Frontal cortex (tissue), 4 donors: ENCODE measurements at places on chromosomes 5 and 9. TPM values are rescaled to one million over a fixed set of nuclear protein-coding genes. Genes with fewer than 3 reads are reported as not detected.

GRCh38 chr5:67246108-67246507, 49.5 kb upstream of the CD180 start:
- peak; percentile 20 for DNase-seq

DNA sequence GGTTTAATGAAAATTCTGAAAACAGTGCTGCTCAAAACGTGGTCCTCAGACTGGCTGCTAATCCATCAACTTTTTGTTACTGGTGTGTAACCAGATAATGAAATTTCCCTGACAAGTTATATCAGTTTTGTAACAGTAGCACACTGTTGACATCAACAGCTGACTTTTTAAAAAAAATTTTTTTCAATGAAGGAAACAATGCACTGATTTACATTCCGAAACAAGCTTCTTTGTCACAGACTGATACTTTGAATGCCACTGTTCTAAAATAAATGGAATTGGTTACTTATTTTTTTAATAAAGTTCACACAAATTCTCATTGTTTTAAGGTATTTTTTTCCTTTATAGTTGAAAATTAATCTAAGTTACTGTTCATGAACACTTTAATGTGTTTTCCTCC, 169.1 kb downstream of the NIPBL start:
- no peak for DNase-seq

DNA sequence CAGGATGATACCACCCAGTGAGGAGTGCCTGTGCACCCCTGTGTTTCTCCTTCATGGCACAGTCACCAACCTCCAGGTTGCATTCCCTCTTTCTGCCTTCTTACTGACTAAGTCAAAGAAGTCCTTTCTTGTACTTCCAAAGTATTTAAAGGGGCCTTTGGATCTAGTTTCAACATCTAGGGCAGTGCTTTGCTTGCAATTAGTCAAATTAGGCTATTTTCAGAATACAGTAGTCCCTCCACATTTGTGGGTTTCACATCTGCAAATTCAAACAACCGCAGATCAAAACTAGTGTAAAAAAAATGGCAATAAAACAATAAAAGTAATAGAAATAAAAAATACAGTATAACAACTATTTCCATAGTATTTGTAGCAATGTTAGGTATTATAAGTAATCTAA, 333.9 kb upstream of the SEMA6A start:
- DNase-seq, result no peak

Gene LYSMD3
- total RNA-seq, result 21.6 TPM

DNA sequence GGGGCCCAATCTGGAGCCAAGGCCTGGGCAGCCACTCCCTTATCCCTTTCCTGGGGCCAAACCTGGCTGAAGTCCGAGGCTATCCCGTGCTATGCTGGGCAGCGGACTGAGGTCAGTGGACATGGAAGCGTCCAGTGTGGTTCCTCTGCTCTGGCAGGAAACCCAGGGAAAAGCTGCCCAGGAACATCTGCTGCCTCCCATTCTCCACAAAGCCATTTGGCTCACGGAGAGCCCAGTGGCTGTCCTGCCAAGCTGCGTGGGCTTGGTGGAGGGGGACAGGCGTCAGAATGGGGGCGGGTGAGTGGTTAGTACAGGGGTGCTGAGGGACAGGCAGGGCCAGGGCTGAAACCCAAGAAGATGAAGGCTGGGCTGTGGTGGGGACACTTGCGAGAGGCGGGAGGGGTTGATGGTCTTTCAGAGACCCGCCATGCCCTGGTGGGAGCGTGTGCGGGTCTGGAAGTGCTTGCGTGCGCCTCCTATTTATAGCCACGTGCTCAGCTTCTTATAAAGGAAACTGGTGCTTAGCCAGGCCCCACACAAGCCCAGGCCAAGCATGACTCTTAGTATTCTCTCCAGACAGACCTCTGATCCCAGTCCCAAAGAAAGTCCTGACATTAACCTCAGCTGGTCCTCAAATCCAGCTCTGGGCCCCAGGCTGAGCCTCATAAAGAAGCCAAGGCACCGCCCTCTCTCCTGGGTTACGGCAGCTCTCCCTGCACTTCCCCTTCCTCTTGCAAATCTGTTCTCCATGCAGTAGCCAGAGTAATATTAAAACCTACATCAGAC, 9.4 kb upstream of the SLC6A7 start:
- DNase-seq, result peak; percentile 48

DNA sequence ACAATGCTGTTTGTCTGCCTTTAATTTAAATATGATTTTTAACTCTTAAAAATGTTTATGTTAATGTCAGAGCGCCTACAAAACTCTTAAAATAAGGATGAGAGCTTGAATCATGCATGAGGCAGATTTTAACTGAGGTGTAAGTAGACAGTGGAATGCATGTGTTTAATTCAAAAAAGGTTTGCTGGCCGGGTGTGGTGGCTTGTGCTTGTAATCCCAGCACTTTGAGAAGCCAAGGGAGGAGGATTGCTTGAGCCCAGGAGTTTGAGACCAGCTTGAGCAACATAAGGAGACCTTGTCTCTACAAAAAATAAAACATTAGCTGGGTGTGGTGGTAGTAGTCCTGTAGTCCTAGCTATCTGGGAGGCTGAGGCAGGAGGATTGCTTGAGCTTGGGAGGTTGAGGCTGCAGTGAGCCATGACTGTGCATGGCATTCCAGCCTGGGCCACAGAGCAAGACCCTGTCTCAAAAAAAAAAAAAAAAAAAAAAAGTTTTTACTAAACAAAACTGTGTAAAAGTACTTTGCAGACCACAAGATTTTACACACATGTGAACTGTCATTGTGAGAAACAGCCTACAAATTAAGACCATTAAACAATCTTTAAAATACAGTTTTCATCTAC, 21.1 kb downstream of the NDST1 start:
- DNase-seq, result no peak

Gene URM1
- 17.9 TPM for total RNA-seq

Gene DNAJA1
- total RNA-seq, result 250 TPM

DNA sequence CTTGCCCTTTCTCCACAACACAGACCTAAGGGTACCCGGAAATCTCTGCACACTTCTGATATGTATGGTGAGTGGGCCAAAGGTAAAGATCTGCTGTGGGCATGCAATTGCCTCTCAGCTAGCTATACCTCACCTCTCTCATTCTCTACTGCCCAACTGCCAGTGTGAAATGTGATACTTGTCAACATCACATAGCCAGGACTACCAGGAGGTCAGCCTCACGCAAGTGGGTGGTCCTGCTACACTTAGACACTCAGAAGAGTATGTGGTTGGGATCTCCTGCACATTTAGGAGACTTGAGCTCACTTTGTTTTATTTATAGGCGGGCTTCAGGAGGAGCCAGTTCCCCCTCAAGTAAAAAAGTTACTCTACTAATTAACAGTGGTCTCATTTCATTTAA, 88.0 kb upstream of the MAN2A1 start:
- no peak for DNase-seq

DNA sequence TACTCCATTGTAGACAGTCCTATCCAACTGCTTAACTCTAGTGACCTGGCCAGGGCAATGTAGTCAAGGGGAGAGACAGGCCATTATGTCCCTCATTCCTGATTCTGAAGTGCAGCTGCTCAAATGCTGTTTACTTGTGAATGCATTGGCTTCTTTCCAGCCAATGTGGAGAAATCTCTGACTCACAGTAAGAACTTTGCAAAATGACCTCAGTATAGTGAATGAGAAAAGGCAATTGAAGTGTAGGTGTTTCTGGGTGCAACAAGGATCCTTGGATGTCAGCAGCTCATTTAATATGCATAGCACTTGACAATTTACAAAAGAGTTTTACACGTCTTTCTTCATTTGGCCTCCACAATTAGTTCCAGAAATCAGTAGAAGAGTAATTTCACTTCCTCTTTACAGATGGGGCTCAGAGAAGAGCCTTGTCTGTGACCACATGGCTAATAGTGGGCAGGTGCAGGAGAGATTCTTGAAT, 367.2 kb downstream of the OSTF1 start:
- no peak for DNase-seq

- no peak for DNase-seq
Observed at GRCh38 chr9:110180511-110181434, 27.2 kb downstream of the C9orf152 start.

DNA sequence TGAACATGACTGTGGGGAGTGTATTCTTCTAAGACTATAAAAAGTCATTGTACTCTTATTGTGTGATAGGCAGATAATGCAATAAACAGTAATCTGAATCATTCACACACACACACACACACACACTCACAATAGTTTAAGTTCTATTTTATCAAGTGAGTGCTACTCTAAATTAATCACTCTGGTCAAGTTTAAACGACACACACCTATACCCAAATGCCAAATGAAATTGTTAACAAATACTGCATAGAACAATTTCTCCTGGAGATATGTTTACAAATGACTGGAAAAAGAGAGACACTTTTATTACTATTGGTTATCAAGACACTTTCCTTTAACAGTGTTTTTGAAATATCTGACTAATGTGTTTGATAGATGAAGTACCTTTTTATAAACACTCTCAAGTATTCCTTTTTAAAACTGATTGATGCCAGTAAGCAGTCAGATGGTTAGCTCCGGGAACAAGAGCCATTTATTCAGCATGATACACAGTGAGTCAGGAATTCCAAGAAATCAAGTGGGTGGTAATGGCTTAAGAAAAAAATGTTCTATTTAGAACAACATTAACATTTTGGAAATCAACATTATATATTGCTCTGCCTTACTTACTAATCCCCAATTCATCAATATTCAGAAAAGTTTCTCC, 521.6 kb upstream of the ST8SIA4 start:
- DNase-seq, result no peak

Gene FBP1
- not detected for total RNA-seq

Gene CENPK
- total RNA-seq, result 8.6 TPM

DNA sequence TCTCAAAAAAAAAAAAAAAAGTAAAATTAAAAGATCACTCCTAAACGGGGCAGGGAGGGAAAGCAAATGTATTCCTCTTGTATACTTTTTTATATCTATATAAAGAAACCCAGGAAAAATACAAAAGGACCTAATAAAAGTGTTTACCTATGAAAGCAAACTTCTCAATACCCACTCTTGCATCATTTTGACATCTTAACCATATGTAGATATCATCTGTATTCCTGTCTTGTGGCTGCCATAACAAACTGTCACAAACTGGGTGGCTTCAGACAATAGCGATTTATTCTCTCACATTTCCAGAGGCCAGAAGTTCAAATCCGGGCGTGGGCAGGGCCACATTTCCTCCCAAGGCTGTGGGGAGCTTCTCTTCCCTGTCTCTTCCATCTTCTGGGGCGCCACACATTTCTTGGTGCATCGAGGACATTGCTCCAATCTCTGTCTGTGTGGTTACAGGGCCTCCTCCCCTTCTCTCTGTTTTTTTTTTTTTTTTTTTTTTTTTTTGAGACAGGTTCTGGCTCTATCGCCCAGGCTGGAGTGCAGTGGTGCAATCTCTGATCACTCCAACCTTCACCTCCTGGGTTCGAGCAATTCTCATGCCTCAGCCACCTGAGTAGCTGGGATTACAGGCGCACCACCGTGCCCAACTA, 58.4 kb upstream of the IL17B start:
- no peak for DNase-seq

DNA sequence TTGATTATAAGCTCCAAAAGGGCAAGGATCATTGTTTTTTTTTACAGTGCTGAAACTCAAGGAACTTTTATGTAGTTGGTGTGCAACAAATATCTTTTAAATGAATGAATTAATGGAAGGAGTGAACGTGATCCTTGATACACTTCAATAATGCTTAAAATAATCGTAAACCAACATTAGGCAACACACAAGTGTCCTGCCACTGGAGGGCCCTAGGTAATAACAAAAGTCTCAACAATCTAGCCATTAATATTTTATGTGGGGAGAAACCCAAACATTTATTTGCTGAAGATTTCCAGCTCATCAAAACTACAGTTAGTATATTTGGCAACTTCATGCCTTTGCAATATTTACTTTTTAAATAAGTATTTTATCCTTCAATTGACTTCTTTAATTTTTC, 309.0 kb upstream of the FBXL7 start:
- DNase-seq, result no peak

Gene BARHL1
- not detected for total RNA-seq

Gene KLF9
- 9.8 TPM for total RNA-seq

DNA sequence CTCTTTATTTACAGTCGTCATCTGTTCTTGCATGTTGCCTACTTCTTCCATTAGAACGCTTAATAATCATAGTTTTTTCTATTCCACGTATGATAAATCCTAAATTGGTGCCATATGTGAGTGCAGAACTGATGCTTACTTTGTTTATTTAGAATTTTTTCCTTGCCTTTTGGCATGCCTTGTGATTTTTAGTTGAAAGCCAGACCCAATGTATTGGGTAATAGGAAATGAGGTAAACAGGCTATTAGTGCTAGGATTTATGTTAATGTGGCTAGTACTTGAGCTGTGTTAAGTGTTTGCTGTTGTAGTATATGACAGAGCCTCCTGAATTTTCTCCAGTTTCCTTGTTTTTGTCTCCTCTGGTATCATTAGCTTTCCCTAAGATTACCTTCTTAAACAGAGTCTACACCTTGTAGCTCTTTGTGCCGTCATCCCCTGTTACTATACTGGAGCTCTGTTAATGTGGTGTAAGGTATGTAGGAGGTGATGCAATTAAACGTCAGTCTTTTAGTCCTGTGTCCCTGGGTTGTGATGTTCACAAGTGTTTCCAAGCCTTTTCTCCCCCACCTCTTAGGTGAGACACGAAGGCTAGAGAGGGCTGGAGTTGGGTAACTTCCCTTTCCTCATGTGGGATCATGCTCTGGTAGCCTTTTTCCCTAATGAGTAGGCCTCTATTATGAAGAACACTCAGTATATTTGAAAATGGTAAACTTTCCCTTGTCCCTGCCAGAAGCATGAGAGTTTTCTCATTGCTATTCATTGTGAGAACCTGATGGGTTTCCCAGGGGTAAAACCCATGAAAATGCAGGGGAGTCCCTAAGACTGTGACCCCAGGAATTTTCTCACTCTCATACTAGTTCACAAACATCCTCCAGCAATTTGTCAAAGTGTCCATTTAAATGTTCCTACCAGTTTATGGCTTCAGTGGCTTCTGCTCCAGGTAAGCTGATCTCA, 21.2 kb downstream of the SPATA31D3 start:
- DNase-seq, result no peak
